Karpas-422 (cell line): ENCODE measurements at places on chromosomes 5 and 9. TPM values are rescaled to one million over a fixed set of nuclear protein-coding genes. Genes with fewer than 3 reads are reported as not detected.

DNA sequence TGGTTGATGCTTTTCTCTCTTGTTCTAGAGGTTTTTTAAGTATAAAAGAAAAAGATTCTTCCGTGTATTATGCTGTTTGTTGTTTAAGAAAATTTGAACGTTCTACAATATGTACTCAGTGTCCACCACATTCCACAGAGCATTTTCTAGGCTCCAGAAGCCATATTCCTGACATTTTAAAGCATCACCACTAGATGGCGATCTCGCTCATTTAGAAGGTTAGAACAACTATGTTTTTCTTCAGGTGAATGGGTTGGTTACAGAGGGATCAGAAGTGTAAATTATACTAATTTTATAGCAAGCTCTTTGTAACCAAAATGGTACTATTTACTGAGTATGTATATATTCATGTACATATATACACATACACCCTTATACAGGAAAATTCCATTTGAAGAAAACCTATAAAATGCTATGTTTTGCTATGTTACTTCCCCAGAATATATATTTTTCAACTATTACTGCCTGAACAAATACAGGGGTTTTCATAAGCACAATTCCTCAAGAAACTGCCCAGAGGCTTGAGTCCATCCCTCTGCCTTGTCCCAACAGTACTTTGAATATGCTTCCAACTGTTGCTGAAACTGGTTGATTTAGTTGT lies 284.3 kb downstream of the CCDC171 start:
- DNase-seq = peak; percentile 77
- H3K27me3 ChIP-seq = no peaks in the 10 kb centered on the region
- H3K4me1 ChIP-seq = no peaks in the 10 kb centered on the region
- H3K4me3 ChIP-seq = no peak overlapping the region
- H3K36me3 ChIP-seq = no peaks in the 10 kb centered on the region

- DNase-seq = no peak
- no peak overlapping the region for H3K4me3 ChIP-seq
- no peaks in the 10 kb centered on the region for H3K4me1 ChIP-seq
- 0 out of 2 replicates have a peak, but pooled peaks cover 3% of the 10 kb centered on the region for H3K27me3 ChIP-seq
Measured at GRCh38 chr9:113901221-113901688, 25.1 kb downstream of the ZNF618 start.

- no peak overlapping the region for H3K27ac ChIP-seq
- no peak overlapping the region for H3K4me3 ChIP-seq
- no peak for DNase-seq
- H3K4me1 ChIP-seq = no peaks in the 10 kb centered on the region
- H3K27me3 ChIP-seq = no peaks in the 10 kb centered on the region
- H3K36me3 ChIP-seq = peaks cover 8% of the 10 kb centered on the region
Measured at GRCh38 chr5:179876610-179876952, 18.0 kb upstream of the MRNIP start.

DNA sequence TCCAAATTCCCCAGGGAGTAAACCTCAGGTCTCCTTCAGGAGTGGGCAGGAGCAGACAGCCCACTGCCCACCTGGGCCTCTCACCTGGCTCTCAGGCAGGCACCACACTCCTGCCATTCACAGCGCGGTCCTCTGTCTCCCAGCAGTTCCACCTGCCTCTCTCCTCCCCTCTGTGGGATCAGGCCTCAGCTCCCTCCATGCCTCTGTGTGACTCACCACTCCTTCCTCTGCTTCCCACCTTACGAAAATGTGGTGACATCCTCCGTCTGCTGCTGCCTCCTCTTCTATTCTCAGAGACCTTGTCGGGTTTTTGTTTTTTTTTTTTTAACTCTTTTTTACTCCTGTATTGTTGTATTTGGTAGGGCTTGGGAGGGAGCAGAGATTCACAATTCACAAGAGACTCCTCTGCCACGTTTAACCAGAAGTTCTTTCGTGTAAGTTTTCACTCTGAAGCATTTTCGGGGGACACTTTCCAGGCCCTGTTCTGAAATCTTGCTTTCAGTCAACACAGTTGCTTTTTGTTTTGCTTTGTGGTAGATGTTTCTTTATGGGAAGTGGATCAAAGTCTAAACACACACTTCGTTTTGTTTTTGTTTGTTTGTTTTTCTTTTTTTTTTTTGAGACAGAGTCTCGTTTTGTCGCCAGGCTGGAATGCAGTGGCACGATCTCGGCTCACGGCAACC lies 21.1 kb upstream of the CDKN2AIPNL start:
- H3K27me3 ChIP-seq = no peaks in the 10 kb centered on the region
- H3K4me3 ChIP-seq = no peak overlapping the region
- H3K4me1 ChIP-seq = peaks cover 30% of the 10 kb centered on the region
- no peak overlapping the region for H3K27ac ChIP-seq
- no peaks in the 10 kb centered on the region for H3K36me3 ChIP-seq
- DNase-seq = no peak

DNA sequence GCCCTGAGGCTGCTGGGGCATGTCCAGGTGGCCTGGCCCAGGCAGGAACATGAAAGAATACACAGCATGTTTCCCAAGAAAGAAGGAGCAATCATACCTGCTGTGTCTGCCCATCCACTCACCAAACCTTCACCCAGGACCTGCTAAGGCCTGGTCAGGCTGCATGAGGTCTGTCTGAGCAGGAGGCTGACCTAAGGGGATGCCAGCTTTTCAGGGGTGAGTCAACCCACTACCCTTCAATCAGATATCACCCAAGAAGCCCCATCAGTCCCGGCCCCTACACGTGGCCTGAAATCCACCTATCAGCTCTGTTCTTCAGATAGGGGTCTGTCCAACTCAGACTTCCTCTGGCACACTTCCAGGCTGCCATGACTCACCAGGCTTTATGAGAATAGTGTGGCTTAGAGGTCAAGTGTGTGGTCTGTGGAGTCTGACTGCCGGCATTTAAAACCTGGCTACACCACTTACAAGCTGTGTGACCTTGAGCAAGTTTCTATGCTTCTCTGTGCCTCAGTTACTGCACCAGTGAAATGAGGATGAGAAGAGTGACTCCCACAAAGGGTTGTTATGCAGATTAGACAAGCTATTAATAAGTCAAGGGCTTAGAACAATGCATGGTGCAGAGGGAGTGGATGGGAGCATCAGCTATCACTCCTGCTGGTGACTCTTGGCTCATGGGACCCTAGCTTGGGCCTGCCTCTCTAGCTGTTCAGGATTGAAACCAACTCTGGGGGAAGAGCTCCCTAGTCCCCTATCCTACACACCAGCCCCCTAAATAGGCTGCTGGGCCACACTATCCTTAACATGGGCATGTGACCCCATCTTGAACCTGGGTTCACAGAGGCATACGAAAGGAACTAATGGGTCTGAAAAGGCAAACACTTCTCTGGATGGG lies 130.3 kb downstream of the PAX5 start:
- H3K36me3 ChIP-seq = peaks cover 31% of the 10 kb centered on the region
- H3K4me3 ChIP-seq = no peak overlapping the region
- H3K4me1 ChIP-seq = no peaks in the 10 kb centered on the region
- no peaks in the 10 kb centered on the region for H3K27me3 ChIP-seq
- no peak for DNase-seq
- H3K27ac ChIP-seq = no peak overlapping the region

DNA sequence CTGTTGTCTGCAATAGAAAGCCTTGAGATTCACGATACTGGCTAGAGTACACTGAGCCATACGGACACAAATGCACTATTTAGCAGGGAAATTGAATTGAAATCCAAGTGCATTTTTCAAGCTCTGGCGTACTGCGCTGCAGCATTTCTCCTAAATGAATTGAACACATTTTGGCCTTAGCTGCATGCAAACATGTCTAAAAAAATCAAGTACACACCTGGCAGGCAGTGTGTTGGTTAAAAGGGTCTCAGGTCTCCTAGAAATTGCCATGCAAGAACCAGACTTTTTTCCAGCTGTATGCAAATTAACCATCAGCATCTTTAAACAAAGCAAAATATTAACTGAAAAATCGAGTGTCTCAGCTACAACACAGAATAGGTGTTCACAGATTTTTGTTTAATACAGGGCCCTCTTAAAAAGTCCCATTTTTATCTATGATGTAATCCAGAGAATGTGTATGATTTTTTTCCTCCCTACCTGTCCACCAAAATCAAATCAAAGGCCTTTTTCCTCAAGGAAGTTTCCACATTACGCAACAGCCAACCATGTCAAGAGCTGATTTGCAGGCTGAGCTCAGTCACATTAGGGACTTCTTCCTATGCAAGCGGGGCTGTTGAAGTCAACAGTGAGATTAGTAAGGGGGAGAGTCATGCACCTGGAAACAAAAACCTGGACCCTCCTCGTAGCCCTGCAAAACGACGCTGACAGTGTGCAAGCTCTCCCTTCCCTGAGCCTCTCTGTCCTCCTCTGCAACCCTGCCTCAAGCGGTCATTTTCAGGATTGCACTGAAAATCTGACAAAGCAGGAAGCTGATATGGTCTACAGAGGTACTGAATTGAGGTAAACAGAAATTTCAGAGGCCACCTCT lies 14.1 kb upstream of the SFXN1 start:
- no peaks in the 10 kb centered on the region for H3K36me3 ChIP-seq
- H3K27me3 ChIP-seq = 0 out of 2 replicates have a peak, but pooled peaks cover 2% of the 10 kb centered on the region
- DNase-seq = peak; percentile 85
- no peak overlapping the region for H3K27ac ChIP-seq
- H3K4me3 ChIP-seq = no peak overlapping the region

- no peak overlapping the region for H3K4me3 ChIP-seq
- H3K27ac ChIP-seq = no peak overlapping the region
- no peak for DNase-seq
- no peaks in the 10 kb centered on the region for H3K4me1 ChIP-seq
Measured at GRCh38 chr5:43588842-43589241, 14.1 kb upstream of the NNT start.

Gene PHF24
- not detected in 2 replicates for total RNA-seq

DNA sequence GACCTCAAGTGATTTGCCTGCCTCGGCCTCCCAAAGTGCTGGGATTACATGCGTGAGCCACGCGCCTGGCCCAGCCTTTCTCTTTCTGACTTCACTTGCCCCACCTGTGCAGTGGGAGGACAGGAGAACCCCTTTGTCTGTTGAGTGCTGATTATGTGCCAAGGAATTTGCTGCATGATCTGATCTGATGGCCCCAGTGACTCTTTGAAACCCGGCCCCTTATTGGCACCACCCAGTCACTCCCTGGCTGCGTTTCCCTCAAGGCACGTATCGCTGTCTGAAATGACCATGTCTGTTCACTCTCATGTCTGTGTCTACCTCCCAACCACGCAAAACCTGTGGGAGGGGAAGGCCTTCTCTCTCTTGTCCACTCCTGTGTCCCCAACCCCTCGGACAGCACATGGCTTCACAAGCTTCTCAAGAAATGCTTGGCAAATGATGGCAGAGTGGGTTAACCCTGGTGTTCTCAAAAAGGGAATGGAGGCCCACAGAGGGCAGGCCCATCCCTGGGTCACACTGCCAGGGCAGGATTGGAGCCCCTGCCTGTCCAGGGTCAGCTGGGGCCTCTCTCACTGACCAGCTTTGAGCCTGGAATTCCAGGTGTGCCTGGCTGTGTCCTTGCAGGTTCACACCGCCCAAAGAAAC lies 21.9 kb downstream of the NEK6 start:
- DNase-seq = no peak
- H3K36me3 ChIP-seq = peaks cover 3% of the 10 kb centered on the region; the same call in 1 of the 2 replicates
- peaks cover 35% of the 10 kb centered on the region for H3K4me1 ChIP-seq
- no peak overlapping the region for H3K27ac ChIP-seq

GRCh38 chr5:65825408-65826328 lies 100.7 kb upstream of the ERBIN start:
- no peak overlapping the region for H3K4me3 ChIP-seq
- no peaks in the 10 kb centered on the region for H3K36me3 ChIP-seq
- no peak overlapping the region for H3K27ac ChIP-seq
- H3K4me1 ChIP-seq = peaks cover 10% of the 10 kb centered on the region
- H3K27me3 ChIP-seq = no peaks in the 10 kb centered on the region

Gene NDOR1
- total RNA-seq = 7.8 and 13.1 TPM in 2 replicates

Gene PTGR1
- total RNA-seq = not detected in 2 replicates

DNA sequence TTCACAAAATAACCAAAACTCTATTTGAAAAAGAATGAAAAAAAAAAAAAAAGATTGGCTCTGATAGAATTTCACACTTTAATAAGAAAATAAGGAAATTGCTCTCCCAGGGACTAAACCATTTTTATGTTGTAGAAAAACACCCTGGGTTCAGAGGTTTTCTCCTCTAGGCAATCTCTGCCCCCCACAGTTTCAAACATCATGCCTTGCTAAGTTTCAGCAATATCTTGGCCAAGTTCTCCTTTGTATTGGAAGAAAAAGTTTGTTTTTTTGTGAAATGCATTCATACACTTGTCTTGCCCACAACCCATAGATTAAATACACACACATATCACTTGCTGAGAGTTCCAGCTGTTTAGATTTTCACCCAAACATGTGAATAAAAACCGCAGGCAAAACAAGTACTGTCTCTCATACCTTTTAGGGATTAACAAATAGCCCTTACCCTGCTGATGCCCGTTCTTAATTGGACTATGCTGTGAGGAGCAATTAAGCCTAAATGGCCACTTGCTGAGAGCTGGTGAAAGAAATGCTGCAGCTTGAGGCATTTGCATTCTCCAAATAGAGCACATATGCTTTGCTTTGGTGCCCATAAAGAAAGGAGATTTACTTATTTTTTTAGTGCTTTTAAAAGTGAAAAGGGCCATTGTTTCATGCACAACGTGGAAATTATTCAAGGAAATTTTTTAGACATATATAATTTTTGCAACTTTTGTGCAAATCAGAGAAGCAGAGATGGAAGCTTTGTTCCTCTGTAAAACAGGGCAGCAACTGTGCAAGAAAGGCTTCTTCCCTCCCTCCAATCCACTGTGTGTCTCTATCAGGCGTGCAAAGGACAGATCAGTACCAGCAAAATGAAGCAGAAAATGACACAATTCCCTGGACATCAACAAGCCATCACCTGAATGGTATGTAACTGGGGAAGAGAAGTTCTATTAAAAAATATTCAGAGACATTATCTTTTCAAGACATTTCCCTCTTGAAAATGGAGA lies 262.4 kb upstream of the KIF2A start:
- DNase-seq = no peak
- H3K4me1 ChIP-seq = no peaks in the 10 kb centered on the region
- H3K27ac ChIP-seq = no peak overlapping the region
- H3K27me3 ChIP-seq = no peaks in the 10 kb centered on the region
- no peaks in the 10 kb centered on the region for H3K36me3 ChIP-seq
- no peak overlapping the region for H3K4me3 ChIP-seq

DNA sequence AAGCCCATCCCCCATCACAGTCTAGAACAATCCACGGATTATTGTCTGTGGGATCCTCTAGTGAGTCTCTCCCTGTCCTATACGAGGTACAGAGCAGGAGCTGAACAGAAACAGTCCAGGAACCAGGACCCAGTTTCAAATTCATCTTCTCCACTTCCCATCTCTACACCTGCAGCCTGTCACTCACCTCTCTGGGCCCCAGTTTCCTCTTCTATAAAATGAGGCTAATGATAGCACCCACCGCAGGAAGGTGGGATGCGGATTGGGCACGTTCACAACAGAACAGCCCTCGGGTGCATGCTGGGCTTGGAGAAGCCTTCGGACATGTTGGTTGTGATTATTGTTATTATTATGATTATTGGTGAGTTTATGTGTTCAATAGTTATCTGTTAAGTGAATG lies 78.5 kb downstream of the ANKRD33B start:
- H3K4me1 ChIP-seq = no peaks in the 10 kb centered on the region
- no peak overlapping the region for H3K27ac ChIP-seq
- H3K36me3 ChIP-seq = no peaks in the 10 kb centered on the region

Gene SH3RF2
- not detected in 2 replicates for total RNA-seq

Gene WHRN
- 0.30 and 0.76 TPM in 2 replicates for total RNA-seq
